ENCODE measurements at places on chromosomes 6 and 20.

DNA sequence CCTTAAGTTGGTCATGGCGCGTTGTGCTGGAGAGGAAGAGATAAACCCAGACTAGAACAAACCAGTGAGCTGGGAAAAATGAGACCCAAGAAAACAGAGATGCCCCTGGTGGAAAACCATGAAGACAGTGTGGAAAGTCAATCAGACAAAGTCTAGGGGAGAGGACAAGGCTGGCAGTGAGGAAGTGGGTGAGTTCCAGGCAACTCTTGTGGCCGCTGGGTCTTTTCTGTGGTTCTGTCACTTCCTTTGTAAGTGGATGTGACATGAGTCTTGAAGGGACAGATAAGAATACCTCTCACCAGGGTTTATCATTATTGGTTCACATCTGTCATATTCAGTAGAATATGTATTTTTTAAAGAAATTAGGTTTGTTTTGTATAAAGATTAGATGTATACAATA, 738.4 kb downstream of the DHX35 start:
- H3K27me3 ChIP-seq = no peaks in the 10 kb centered on the region
- no peak overlapping the region for H3K4me3 ChIP-seq
- DNase-seq = no peak

DNA sequence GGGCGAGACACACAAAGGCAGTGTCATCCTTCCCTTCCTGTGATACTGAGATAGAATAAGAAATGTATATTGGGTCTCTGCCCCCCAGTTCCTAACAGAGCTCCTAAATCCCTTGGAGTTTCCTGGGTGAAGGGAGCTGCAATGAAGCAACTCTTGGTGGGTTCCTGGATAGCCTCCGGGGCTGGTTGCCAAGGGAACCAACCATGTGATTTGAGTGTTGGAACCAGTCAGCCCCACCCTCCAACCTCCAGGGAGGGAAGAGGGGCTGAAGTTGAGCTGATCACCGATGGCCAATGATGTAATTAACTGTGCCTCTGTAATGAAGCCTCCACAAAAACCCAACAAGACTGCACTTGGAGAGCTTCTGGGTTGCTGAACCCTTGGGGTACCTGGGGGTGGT, 116.6 kb downstream of the SLC22A3 start:
- no peaks in the 10 kb centered on the region for H3K27me3 ChIP-seq
- no peak overlapping the region for H3K4me3 ChIP-seq
- no peaks in the 10 kb centered on the region for H3K36me3 ChIP-seq
- no peak for DNase-seq
- H3K27ac ChIP-seq = no peak overlapping the region
- H3K4me1 ChIP-seq = peaks cover 15% of the 10 kb centered on the region

- H3K4me3 ChIP-seq = no peak overlapping the region
- H3K4me1 ChIP-seq = peaks cover 4% of the 10 kb centered on the region
- H3K36me3 ChIP-seq = no peaks in the 10 kb centered on the region
- H3K27me3 ChIP-seq = no peaks in the 10 kb centered on the region
Measured at GRCh38 chr6:155399062-155399744, 56.4 kb downstream of the NOX3 start.

- no peaks in the 10 kb centered on the region for H3K27me3 ChIP-seq
- no peak overlapping the region for H3K4me3 ChIP-seq
- no peak for DNase-seq
- H3K27ac ChIP-seq = no peak overlapping the region
Measured at GRCh38 chr6:158591134-158591809, 31.4 kb downstream of the TMEM181 start.

DNA sequence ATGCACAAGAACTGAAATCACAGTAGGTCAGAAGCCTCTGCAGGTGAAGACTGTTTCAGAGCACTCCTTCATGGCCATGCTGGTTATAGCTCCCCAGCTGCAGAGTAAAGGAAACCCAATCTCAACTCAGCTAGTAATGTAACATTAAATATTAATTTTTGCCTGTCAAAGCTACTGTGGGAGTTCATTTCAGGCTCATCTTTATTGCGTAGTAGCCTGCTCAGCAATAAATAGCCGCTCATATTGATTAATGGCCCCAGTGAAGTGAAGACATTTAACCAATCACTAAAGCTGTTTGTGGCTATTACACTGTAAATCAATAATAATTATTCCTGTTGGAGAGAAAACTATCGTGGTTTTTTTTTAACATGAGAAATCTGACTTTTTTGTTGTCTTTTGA, 101.7 kb downstream of the FRK start:
- no peak overlapping the region for H3K4me3 ChIP-seq
- H3K4me1 ChIP-seq = no peaks in the 10 kb centered on the region
- no peak for DNase-seq
- no peak overlapping the region for H3K27ac ChIP-seq
- no peaks in the 10 kb centered on the region for H3K27me3 ChIP-seq
- H3K36me3 ChIP-seq = no peaks in the 10 kb centered on the region

- H3K36me3 ChIP-seq = no peaks in the 10 kb centered on the region
- no peaks in the 10 kb centered on the region for H3K27me3 ChIP-seq
- H3K4me1 ChIP-seq = no peaks in the 10 kb centered on the region
- no peak overlapping the region for H3K4me3 ChIP-seq
- no peak for DNase-seq
Measured at GRCh38 chr20:4435671-4436455, 285.8 kb upstream of the PRND start.

DNA sequence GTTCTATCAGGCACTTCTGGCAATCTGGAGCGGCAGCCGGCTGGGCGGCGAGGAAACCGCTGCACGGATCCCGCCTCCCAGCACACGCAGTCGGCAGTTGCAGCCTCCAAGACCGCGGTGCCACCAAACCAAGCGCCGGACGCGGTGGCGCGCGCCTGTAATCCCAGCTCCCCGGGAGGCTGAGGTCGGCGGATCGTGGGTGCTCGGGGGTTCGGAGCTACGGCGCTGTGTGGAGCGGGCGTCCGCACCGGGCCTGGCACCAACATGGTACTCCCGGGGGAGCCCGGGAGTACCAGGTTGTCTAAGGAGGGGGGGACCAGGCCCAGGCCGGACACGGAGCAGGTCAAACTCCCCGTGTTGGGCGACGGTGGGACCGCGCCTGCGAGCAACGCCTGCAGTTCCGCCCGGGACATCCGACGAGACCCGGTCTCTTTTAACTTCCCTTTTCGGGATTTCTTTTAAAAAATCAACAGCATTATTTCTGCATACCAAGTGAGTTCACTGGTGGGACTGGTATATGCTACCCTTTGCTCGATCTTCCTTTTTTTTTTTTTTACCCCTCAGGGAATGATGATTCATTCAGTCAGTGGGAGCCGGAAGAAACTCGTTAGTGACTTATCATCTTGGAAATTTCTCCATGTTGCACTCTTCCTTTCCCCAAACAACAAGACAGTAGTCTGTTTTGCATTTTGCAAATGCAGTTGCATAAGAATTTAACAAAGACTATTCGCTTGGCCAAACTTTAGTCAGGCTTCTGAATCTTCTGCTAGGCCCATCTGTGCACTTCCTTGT, 27.6 kb downstream of the ZNF311 start:
- no peak overlapping the region for H3K27ac ChIP-seq
- no peaks in the 10 kb centered on the region for H3K27me3 ChIP-seq
- H3K4me3 ChIP-seq = peak overlapping the region; percentile 54
- H3K36me3 ChIP-seq = no peaks in the 10 kb centered on the region
- DNase-seq = peak; percentile 42

DNA sequence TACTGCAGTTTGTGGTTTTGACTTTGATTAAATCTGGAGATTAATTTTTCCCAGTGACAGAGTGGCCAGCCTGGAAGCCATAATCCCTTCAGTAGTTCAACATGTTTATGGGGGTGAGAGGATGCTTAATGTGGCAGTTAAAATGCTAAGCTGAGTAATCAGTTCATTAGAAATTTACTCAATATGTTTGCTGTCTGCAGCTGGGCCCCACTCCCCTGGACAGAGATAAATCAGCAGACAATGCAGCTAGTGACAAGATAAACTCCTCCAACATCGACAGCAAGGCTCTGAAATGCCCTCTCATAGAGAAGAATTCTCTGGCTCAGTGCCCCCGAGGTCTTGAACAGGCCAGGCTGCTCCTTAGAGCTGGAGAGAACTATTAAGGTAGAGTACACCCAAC, 101.9 kb downstream of the LRFN2 start:
- no peaks in the 10 kb centered on the region for H3K27me3 ChIP-seq
- H3K4me3 ChIP-seq = no peak overlapping the region
- H3K36me3 ChIP-seq = no peaks in the 10 kb centered on the region
- no peak overlapping the region for H3K27ac ChIP-seq
- DNase-seq = no peak
- H3K4me1 ChIP-seq = no peaks in the 10 kb centered on the region

GRCh38 chr6:167470836-167471547, 146.1 kb downstream of the TTLL2 start:
- H3K4me3 ChIP-seq = no peak overlapping the region
- H3K36me3 ChIP-seq = no peaks in the 10 kb centered on the region

All from astrocyte (in vitro differentiated cells and primary cell).